SW 1271 (cell line): ENCODE measurements at places on chromosomes 7 and 10.

- peak; percentile 10 for DNase-seq
Measured at GRCh38 chr7:92255308-92255707, 9.5 kb downstream of the ANKIB1 start.

DNA sequence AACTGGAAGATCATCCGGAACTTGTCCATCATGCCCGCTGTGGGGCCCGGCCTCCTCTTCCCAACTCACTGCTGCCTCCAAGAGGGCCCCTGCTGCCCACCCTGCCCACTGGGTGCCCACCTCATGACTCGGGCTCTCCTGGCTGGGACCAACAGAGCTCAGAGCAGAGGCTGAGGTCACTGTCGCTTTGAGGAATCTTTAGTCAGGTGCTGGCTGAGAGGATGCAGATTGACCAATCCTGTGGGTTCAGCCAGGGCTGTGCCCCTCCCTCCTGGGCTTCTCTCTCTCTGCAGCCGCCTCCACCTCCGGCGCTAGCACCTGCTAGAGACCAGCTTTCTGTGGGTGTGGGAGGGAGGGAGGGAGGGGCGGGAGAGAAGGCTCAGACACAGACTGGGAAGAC lies at the start of gene CALHM1:
Gene CALHM1, minus strand, starts transcription at position 181 of the 400 bp plus-strand sequence. Its CDS starts 149 bp downstream, at position 32.
- DNase-seq: no peak

DNA sequence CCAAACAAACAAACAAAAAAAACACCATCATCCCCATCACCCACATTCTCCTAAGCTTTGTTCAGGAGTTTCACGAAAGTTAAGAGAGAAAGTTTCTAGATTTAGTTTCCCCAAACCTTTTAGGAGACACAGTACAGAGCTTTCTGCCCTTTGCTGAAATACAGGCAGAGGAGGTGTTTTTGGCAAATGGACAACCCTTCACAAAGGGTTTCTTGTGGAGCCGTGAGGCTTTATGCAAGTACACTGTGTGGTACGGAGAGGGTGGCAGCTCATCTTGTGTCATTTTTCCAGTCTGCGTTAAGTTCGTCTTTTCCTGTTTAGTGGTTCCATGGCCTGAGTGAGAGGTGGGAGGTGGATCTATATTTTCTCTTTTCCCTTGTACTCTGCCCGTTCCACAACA lies 215.5 kb upstream of the PRKCQ start:
- DNase-seq: no peak

DNA sequence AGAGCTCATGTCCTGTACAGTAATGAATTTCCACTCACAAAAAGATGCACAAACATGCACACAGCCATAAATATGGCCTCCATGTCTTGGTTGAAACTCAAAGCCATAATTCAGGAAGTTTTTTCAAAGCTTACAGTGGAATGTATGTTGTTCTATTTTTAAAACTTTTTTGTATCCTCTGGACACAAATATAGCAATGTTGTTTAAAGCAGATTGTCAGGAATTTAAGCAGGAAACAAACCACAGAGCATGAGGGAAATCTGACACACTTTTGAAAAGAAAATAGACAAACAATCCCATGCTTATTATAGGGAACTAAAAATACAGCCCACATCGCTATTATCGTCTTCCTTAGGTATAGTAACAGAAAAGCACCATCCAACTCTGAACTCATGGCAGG lies 21.5 kb downstream of the LRRN3 start:
- DNase-seq: no peak

GRCh38 chr10:93865794-93866425 lies 27.9 kb upstream of the SLC35G1 start:
- no peak for DNase-seq

DNA sequence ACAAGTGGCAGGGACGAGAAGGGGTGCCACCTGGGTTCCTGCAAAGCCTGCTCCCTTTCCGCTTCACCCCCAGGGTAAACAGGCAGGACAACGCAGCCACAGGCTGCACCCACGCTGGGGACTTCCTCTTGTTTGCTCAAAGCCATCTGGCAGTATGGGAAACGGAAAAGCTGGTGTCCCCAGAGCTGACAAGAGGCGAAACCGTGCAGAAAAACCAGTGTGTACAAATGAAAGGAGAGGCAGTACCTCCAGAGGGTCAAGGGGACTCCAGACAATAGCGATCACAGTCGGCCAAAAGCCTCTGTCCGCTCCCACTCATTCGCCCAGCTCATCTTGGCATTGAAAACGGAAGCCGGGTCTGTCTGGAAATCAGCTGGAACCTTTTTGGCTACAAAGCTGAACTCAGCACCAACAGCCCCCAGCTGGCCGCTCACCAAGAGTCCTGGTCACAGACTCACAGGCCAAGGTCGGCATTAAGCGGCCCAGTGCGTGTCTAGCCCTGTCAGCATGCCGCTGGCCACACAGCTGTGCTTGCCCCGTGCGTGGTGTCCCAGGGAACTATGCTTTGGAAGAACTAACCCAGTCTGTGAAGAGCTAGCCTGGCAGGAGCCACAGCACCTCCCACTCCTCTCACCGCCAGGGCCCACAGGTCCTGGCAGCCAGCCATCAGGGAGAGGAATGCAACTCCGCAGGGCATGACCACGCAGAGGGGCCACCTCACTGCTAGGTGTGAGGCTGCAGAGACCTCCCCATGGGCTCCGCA lies 10.4 kb downstream of the TNS3 start:
- DNase-seq: no peak

GRCh38 chr10:122407375-122408125 lies 33.0 kb downstream of the PLEKHA1 start:
- no peak for DNase-seq

DNA sequence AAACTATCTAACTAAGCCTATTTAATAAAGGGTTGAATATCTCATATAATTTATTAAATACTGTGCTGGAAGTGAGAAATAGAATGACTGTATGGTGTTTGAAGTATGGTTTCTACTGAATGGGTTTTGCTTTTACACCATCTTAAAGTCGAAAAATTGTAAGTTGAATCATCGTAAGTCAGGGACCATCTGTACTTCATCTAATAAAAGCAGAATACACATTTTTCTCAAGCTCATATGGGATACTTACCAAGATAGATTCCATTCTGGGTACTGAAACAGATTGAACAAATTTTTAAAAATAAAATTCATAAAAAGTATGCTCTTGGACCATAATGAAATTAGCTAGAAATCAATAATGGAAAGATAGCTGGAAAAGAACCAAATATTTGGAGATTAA lies 285.4 kb downstream of the CXCL12 start:
- no peak for DNase-seq

DNA sequence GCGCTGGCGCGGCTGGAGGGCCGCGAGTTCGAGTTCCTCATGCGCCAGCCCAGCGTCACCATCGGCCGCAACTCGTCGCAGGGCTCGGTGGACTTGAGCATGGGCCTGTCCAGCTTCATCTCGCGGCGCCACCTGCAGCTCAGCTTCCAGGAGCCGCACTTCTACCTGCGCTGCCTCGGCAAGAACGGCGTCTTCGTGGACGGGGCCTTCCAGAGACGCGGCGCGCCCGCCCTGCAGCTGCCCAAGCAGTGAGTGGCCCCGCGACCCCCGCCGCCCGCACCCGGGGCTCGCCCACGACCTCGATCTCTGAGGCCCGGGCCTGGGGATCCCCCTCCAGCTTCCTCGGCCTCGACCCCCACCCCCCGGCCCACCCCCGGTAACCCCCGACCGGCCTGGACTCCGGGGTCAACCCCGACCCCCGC lies 537 bp downstream of the FOXK1 start:
- no peak for DNase-seq

DNA sequence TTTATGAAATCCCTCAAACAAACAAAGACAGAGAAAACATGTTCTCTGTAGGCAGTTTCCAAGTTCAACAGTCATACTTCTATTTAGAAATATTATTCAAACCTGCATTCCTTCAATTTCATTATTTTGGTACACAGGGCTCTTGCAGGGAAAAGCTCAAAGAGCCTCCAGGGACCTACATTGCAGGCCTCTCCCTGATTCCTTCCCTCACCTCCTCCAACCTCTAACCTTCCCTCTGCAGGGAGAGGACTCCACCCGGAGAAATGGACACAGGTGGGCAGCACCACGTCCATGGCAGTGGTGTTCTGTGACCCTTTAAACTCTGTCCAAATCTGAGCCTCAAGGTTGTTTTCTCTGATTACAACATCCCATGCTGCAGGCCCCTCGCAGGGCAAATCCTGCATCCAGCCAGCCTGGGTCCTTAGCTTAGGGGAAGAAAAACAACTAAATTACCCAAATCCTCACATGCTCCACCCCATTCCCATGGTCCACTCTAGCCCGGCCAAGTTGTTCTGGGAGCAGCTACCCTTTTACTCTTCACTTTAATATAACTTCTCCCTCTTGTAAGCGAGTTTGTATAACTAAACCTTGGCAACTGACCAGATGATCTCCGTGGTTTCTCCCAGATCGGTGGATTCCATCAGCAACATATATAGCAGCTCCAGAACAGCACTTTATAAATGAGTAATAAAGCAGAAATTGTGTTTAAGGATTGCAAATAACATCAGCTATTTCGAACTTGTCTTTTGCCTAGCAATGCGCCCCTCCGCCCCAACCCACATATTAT lies 129.8 kb downstream of the CUBN start:
- DNase-seq: no peak

- no peak for DNase-seq
Measured at GRCh38 chr10:6327961-6328698, 125.4 kb downstream of the PFKFB3 start.

DNA sequence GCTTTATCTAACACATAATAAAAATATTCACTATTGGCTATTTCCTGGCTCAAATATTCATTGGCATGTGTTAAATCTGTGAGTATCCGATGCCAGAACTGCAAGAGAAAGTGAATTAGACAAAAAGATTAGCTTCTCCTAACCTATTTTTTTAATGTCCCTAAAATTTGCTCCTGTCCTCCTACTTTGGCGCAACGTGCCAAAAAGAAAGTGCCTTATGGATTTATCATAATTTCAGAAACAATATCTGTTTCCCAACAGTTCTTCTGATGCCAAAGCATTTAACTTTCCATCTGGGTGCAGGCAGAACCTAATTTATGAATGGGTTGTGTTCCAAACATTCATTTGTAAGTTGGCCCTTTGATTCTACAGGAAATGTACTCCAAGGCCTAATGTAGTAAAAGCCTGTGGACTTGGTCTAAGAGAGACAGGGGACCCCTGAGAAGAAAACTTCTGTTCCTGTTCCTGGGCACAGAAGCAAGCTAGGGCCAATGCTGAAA lies 15.4 kb downstream of the PIP4K2A start:
- DNase-seq: no peak

GRCh38 chr7:1562597-1563051 lies 6.6 kb upstream of the TMEM184A start:
- DNase-seq: no peak

- no peak for DNase-seq
Measured at GRCh38 chr10:35784751-35785150, 142.7 kb upstream of the FZD8 start.

GRCh38 chr10:8596929-8597472 lies 542.5 kb downstream of the GATA3 start:
- DNase-seq: no peak

DNA sequence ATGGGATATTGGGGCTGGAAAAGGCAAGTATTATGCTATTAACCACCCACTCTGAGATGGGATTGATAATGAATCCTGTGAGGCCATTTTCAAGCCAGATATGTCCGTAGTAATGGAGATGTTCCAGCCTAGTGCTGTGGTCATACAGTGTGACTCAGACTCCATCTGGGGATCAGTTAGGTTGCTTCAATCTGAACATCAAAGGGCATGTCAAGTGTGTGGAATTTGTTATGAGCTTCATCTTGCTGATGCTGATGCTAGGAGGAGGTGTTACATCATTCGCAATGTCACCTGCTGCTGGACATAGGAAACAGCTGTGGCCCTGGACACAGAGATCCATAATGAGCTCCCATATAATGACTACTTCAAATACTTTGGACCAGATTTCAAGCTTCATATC lies 144.7 kb downstream of the PLCE1 start:
- no peak for DNase-seq

DNA sequence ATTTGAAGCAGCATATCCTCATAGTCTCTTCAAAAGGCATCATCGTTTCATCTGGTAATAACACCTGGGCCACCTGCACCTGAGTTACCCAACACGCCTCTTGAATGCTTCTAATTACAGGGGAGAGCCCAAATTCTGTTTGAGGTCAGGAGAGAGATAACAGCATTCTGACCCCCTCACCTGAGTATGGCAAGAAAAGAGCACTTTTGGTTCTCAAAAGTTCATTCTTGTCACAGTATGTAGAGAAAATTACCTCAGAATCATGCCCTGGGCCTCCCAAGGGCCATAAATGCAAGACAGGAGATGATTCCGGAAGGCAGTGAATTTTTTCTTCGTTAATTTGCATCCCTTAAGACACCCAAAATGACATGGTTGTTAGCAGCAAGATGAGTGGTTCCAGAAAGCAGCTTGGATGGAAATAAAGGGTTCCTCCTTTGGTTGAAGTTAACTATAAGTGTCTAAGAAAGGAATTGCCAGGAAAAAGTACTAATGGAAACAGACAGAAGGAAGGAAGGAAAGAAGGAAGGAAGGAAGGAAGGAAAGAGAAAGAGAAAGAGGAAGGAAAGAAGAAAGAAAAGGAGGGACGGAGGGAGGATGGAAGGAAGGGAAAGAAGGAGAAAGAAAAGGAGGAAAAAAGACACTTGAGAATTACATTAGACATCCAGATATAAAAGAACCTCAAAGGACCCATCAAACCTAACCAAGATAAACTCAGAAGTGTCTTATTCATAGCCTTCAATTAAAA lies 228.4 kb upstream of the RHOBTB1 start:
- DNase-seq: no peak

- DNase-seq: no peak
Measured at GRCh38 chr10:131269776-131270460, 41.6 kb downstream of the TCERG1L start.

GRCh38 chr10:4384245-4384644 lies 441.8 kb upstream of the AKR1E2 start:
- DNase-seq: no peak

DNA sequence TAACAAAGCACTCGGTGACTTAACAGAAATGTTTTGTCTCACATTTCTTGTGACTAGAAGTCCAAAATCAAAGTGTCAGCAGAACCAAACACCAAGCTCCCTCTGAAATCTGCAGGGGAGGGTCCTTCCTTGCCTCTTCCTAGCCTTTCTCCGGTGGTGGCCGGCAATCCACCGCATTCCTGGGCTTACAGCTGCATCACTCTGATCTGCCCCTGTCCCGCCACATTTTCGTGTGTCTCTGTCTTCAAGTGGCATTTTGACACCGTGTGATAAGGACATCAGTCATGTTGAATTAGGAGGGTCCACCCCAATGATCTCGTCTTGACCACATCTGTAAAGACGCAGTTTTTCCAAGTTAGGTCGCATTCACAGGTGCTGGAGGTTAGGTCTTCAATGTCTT lies 30.5 kb upstream of the TOMM7 start:
- no peak for DNase-seq

GRCh38 chr7:35261476-35262285 lies 7.8 kb upstream of the TBX20 start:
- DNase-seq: no peak

GRCh38 chr10:7111561-7111960 lies 299.3 kb downstream of the SFMBT2 start:
- no peak for DNase-seq
